ENCODE measurements at places on chromosomes 1 and 21.

- DNase-seq, result no peak
Observed at GRCh38 chr1:14577261-14577660, 21.2 kb upstream of the KAZN start.

DNA sequence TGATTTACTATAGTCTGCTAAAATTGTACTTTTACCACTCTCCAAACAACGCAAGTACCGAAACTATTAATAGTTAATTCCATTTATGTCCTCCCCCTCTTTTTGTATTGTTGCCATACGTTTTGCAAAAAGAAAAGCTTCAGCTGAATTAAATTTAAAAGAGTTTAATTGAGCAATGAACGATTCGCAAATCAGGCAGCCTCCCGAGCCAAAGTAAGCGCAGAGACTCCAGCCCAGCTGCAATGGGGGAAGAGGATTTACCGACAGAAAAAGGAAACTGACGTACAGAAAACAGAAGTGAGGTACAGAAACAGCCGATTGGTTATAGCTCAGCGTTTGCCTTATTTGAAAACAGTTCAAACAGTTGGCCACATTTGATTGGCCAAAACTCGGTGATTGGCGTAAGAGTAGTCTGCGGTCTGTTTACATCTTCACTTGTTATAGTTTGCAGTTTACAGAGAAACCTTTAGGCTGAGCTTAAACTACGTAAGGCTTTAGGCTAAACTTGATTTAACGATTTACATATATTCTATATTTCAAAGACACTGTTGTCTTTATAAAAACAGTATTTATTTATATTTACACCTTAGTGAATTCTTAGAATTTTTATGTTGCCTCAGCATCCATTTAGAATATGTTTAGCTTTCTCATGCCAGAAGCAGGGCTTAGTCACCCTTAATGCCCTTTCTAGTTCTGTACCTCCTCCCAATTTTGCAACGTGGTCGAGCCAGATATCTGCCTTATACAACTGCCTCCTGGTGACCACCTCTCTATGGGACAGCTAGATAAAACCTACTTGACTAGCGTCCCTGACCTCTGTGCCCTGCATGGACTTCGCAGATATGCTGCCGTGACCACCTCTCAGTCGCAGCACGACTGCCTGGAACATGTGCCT is 23.8 kb downstream of the CR1 start:
- DNase-seq, result no peak

GRCh38 chr1:154272217-154272998 is at the start of gene HAX1:
Gene HAX1, plus strand, starts transcription at chr1:154272629. Its CDS starts 95 bp downstream, at chr1:154272724.
- peak; percentile 93 for DNase-seq

DNA sequence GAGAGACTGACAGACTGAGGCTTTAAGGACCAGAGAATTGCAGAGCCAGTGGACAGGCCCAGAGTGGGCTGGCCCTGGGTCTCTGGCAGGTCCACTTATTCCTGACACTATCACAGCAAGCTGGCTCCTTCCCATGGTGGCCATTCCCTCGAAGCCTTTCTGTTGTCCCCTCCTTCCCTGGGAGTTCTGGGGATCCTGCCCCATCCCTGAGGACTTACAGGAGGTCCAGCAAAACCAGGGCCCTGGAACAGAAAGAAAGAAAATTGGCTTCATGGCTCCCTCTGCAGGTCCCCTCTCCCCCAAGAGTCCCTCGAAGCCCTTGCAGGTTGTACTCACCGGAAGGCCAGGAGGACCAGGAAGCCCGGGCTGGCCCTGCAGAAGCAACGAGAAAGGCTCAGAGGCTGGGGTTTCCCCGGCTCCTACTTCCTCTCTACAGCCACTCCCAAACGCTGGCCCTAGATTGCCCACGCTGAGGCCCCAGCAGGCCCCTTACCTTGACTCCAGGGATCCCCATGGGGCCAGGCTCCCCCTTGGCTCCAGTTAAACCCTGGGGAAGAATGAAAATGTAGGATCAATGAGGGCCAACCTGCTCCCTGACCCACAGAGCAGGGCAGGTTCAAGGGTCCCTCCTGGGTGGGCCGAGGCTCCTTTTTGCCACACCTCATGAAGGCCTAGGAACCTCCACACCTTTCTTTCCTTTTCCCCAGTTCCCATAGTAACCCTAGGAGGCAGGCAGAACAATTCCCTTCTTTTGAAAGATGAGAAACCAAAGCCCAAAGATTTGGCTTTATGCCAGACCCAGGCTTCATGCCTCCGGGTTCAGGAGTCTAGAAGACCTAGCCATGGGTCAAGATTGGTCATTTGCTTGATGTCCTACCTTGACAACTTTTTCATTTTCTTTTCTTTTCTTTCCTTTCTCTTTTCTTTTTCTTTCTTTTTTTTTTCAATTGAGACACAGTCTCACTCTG is 4.6 kb downstream of the COL9A2 start:
- no peak for DNase-seq

- no peak for DNase-seq
Observed at GRCh38 chr1:184340984-184341383, 45.8 kb upstream of the C1orf21 start.

- no peak for DNase-seq
Observed at GRCh38 chr1:209645574-209646452, 6.4 kb downstream of the LAMB3 start.

DNA sequence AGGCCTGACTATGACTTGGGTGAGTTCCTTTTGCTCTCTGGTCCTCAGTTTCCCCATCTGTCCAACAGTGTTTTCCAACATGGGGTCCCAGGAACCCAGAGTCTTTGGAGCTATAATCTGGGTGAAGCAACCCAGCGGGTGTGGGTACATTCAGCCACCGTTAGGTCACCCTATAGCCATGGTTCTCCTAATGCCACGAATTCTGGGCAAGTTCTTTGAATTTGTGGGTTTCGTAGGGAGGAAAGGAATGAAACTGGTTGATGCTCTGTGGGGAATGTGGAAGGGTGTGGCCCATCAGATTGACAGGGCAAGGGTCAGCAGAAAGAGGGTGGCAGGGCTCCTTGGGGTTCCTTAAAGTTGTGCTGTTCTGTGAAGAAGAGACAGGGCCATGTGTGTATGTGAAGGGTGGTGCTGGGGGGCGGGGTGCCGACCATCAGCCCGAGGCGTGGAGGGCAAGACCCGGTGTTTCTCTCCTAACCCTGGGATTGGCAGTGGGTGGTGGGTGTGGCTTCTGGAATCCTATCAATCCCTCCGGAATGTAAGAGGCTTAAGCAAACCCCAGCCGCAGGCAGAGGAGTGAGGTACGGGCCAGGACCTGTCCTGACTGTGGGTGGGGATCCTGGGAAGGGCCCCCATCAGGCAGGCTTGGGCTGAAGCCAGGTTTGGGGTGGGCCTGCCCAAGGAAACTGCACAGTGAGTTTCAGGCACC is 35.5 kb upstream of the ZNF362 start:
- no peak for DNase-seq

- no peak for DNase-seq
Observed at GRCh38 chr1:96722161-96722922, 758 bp downstream of the PTBP2 start.

- no peak for DNase-seq
Observed at GRCh38 chr1:3899754-3900149, 320 bp downstream of the C1orf174 start.

GRCh38 chr1:36387141-36387949 is 1.6 kb upstream of the STK40 start:
- DNase-seq, result no peak

DNA sequence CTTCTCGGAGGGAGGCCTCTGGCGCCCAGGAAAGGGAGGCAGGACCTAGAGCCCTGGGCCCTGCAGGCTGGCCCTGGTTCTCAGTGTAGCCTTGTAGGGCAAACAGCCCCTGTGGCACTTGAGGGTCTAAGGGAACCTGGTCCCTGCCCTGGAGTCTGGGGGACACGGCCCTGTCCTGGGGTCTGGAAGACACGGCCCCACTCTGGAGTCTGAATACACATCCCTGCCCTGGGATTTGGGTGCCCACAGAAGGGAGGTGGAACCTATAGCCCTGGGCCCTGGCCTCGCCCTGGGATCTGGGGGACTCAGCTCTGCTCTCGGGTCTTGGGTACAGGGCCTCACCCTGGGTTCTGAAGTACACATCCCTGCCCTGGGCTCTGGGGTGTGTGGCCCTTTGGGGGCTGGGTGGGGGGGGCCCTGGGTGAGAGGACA is 97.9 kb downstream of the OBSCN start:
- DNase-seq, result no peak

GRCh38 chr1:41530411-41530810 is 45.9 kb upstream of the EDN2 start:
- DNase-seq, result no peak

GRCh38 chr1:238139713-238140112 is 249.0 kb upstream of the ZP4 start:
- no peak for DNase-seq
